Motor neuron (in vitro differentiated cells): ENCODE measurements at places on chromosomes 5 and 9.

GRCh38 chr5:91642581-91642980 lies 259.5 kb upstream of the ARRDC3 start:
- ATAC-seq = no peak

DNA sequence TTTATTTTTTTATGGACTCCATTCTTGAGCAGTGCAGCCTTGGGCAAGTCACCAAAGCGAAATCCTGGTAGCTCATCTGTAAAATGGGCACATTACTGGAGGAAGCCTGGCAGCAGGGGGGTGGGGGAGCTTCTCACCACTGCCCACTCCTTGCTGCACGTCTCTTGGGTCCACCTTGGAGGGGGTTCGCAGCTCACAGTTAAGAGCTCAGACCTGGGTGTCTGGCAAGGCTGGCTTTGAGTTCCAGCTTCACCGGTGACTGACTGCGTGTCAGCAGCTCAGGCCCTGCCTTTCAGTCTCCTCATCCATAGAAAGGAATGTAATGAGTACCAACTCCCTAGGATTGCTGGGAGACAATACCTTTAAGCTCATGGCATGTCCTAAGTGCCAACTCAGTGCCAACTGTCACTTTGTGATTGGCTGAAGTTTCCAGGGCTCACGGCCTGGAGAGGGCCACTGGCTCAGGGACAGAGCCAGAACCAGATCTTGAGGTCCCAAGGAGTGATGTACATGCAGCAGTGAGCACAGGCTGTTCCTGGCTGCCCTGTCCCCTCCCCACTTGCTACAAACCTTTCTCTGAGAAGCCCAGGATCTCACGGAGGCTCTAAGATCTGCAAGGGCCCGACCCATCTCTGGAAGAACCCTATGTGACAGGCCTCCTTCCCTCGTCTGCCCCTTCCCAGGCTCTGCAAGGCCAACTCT lies 72.9 kb downstream of the C9orf50 start:
- no peak for ATAC-seq

DNA sequence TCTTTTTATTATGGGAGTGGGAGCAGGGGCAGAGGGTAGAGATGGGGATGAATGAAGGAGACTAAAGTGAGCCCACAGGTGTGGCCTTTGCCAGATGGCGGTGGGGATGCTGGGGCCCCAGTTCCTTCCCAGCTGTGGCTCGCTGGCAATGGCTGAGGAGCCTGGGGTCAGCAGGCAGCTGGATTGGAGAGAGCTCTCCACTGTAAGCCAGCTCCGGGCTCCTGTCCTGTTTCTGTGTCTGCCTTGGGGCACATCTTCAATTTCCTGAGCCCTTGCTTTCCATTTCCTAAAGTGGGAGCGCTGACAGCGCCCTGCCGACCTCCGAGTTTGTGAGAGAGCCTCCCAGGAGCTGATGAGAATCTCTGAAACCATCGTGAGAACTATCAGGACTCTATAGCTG lies 75.6 kb upstream of the SPRY4 start:
- no peak for ATAC-seq

DNA sequence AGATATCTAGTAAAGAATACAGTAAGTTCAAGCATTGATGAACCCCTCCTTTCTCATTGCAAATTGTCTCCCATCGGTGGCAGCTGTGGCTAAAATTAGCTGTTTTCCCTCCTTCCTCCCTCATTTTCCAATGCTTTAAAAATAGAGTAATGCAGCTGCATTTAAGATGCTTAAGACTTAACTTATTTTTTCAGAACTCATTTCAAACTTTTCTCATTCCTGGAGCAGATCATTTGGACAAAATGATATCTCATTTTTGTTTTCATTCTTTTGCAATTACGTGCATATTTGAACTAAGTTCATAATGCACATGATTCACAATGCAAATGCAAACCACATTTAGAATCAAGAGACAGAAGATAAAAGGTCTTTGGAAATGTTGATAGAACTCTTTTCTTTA lies 14.6 kb downstream of the HSPB3 start:
- ATAC-seq = no peak

DNA sequence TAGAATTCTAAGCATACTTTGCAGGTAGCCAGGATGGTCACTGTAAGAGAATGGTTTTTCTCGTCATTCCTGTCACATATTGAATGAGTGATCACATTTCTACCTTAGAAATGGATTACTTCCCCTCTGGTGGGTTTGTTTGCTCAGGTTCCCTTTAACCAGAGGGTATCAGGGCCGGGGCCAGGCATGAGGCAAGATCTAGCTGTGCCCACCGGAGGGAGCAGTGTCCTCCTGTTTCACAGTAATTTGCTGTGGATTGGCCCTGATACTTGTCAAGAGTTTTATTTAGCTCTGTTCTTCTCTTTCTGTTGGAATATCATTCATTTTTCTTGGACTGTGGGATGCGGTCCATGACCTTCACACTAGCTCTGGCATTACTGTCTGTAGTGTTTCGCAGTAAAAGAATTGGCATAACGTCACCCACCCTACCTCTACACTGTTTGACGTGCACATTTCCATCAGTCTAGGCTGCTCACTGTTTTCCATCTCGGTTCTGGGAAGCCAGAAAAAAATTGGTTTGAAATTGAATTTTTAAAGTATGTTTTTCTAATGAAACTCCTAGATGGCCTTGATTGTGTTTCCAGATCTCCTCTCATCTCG lies 42.4 kb upstream of the ZBED3 start:
- peak; percentile 22 for ATAC-seq

GRCh38 chr9:21465859-21466518 lies 16.1 kb downstream of the IFNE start:
- ATAC-seq = no peak

GRCh38 chr5:128799945-128800344 lies 165.3 kb upstream of the SLC27A6 start:
- ATAC-seq = no peak

GRCh38 chr5:34695275-34696027 lies 39.3 kb downstream of the RAI14 start:
- no peak for ATAC-seq

DNA sequence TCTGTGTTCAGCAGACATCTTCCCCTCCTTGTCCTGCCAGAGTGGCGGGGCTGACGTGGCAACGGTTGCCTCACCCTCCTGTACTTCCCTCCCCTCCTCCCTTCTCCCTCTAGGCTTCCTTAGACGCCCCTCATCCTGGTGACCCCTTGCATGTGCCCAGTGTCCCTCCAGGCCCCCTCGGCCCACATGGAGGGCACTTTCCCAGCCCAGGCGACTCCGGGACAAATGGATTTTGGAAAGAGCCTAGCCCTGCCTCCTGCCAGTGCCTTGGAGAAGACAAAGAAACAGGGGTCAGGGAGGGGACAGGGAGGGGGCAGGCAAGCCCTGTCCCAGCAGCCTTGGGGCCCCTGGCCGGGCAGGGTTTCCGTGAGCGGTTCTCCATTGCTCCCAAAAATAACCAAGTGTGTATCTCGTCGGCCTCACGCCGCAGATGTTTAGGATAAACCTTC lies 38.3 kb upstream of the NEURL1B start:
- peak; percentile 71 for ATAC-seq

DNA sequence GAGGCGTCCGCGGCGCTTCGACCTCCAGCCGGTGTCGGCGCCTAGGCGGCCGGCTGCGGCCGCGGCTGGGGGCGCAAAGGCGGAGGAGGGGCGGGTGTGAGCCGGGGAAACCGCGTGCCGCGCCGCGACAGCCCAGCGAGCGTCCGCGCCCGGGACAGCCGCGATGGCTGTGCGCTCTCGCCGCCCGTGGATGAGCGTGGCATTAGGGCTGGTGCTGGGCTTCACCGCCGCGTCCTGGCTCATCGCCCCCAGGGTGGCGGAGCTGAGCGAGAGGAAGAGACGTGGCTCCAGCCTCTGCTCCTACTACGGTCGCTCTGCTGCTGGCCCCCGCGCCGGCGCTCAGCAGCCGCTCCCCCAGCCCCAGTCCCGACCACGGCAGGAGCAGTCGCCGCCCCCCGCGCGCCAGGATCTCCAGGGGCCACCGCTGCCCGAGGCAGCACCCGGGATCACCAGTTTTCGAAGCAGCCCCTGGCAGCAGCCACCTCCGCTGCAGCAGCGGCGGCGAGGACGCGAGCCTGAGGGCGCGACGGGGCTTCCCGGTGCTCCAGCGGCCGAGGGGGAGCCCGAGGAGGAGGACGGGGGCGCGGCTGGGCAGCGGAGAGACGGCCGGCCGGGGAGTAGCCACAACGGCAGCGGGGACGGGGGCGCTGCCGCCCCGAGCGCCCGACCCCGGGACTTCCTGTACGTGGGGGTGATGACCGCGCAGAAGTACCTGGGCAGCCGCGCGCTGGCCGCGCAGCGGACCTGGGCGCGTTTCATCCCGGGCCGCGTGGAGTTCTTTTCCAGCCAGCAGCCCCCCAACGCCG lies 605 bp downstream of the CHSY3 start:
- ATAC-seq = peak; percentile 67

DNA sequence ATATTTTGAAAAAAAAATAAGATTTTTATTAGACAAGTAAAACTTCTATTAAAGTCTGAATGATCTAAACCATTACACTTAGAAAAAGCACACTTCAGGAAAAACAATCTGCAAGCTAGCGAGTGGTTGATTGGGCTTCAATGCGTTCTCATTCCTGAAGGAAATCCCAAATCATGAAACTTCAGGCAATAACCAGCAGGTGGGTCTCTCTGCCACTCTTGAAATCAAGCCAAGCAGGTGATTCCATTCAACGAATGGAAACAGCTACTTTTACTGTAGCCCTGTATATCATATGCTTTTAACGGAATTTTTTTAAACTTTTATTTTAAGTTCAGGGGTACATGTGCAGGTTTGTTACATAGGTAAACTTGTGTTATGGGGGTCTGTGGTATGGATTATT lies 234.5 kb upstream of the TRPM3 start:
- ATAC-seq = no peak

DNA sequence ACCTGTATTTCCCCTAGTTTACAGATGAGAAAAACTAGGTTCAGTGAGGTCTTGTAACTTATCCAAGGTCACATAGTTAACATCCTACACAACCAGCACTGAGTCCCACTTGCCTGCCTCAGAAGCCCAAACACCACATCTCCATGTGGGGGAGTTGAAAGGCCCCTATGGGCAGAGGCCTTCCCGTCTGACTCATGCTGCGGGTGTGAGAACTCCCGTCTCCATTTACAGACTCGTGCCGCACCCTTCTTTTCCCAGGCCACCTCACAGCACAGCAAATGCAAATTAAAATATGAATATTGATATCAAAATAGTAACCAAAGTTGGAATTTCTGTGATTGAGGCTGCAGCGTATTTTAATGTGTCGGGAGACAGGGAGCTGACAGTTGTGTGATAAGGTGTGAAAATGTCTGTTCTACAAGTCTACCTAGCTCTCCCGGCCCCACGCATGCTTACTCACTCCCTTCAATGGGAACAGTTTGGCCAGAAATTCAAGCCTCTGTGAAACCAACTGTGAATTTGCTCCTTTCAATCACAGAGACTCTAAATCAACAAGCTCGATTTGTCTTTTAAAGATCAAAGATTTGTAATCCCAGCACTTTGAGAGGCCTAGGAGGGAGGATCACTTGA lies 90.1 kb downstream of the CRB2 start:
- ATAC-seq = no peak

DNA sequence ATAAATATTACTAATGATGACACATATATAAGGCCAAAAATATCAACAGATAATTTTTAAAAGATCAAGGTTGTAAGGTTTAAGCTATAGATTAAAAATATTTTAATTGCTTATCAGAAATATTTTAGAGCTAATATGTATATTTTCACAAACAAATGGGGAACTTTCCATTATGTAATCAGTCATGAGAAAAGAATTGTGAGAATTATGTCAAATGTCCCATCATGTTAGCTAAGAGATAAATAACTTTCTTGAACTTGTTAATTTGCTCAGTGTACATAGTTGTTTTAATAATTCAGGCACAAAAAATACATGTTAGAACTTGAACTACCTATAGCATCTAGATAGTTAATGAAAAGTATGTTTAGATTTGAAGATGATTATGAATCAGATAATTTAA lies 67.7 kb downstream of the SYK start:
- ATAC-seq = no peak

DNA sequence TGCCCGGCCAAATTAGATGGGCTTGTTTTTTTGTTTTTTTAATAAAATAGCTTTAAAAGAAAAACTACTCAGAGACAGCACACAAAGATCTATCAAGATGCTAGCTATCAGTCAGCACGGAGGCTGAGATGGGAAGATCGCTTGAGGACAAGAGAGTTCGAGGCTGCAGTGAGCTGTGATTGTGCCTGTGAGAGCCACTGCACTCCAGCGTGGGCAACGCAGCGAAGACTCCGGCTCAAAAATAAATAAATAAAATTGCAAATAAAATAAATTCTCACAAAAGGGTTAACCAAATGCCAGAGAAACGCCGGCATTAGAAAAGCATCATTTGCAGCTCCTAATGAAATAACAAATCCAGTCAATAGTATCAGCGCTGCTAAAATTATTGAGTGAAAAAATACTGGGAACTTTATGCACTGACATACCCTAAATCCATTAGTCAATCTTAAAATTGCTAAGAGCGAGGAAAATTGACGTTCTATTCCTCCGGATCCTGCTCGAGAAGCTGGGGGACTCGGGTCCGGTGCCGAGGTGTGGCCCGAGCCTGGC lies 681 bp downstream of the CPLANE1 start:
- no peak for ATAC-seq

DNA sequence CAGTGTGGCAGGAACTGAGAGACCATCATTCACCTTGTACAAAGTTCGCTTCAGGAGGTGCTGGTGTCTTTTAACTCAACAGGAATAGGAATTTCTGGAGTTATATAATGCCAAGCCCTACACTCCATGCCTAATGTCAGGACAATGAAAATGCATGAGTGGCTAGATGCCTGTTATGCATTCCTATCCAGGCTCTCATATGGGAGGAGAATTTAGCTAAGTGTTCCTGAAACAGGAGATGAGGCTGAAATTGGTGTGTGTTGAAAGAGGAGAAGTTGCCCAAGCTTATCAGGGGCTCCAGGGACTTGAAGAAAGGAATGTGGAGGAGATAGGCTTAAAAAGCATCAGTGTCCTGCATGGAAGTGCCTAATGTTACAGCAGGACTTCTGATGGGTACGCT lies 26.8 kb upstream of the PRUNE2 start:
- ATAC-seq = no peak

- no peak for ATAC-seq
These were observed 10.0 kb downstream of the TRAF1 start for GRCh38 chr9:120916588-120916987.

DNA sequence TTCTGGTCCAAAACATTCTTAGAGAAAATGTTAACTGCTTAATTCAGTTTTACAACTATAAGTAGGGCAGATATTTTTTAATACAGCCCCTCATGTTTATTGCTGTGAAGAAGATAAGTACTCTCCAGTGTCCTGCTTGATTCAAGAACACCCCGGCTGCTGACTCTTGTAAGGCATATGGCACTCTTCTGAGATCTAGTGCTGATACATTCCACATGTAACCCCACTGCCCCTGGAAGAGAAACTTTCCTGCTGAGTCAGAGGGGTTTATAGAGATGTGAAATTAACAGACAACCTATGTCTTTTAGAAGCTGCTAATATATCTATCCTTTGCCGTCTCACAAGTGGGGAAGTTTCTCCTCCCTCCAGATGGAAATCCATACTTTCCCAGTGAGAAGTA lies 1.0 kb upstream of the MINAR2 start:
- no peak for ATAC-seq

DNA sequence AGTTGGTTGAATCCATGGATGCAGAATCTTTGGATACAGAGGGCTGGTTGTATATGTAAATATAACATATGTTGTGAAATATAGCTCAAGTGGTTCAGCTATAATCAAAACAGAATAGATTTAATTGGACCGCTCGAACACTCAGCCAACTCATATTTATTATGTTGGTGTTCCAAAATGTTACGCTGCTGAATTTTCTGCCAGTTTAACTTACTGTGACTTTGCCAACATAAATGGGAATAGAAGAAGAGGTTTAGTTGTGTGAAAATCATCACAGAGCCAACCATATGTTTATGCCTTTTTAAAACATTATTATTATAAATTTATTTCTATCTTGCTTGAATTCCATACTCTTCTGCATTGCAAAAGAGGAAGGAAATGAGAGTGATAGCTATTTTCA lies 178.2 kb upstream of the FBXL7 start:
- ATAC-seq = no peak
